T-cell (primary cell): ENCODE measurements at places on chromosomes 7 and 10.

DNA sequence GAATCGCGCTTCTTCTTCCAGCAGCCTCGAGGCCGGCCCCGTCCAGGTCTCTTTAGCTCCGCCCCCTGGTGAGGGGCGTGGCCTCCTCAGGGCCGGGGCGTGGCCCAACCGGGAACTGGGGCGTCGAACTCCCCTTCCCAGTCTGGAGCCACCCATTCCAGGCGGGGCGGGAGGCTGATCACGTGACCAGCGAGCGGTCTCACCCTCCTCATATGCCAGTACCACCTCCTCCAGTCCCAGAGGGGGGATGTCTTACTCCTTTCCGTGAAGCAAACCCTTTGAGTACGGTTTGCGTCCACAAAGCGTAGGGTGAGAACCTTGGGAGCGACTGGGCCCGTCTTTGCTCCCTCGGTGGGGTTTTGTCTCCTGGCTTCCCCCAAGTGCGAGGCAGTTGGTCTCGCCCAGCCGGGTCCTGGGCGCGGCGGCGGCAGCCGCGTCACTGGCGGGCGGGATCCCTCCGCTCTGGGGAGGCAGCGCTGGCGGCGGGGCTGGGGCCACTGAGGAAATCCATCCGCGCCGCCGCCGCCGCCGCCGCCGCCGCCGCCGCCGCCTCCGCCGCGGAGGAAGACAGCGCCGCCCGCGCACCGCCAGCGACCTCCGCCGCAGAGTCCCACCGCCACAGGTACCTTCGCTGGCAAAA, at the start of gene GNB2:
GNB2 (plus strand) TSS at position 439 of the 640 bp plus-strand sequence. CDS start 2,526 bp downstream, outside the sequence.
- peak; percentile 92 for DNase-seq

GRCh38 chr7:25877802-25878789, 273.9 kb upstream of the NFE2L3 start:
- no peak for DNase-seq

GRCh38 chr10:133324857-133325260, 11.8 kb downstream of the CALY start:
- no peak for DNase-seq

- DNase-seq = no peak
Observed at GRCh38 chr7:73997056-73997455, 30.9 kb upstream of the ELN start.

- no peak for DNase-seq
Observed at GRCh38 chr10:70283445-70284399, at the start of gene NPFFR1. NPFFR1 (minus strand) TSS chr10:70284004; CDS start chr10:70283676, 328 bp downstream.

DNA sequence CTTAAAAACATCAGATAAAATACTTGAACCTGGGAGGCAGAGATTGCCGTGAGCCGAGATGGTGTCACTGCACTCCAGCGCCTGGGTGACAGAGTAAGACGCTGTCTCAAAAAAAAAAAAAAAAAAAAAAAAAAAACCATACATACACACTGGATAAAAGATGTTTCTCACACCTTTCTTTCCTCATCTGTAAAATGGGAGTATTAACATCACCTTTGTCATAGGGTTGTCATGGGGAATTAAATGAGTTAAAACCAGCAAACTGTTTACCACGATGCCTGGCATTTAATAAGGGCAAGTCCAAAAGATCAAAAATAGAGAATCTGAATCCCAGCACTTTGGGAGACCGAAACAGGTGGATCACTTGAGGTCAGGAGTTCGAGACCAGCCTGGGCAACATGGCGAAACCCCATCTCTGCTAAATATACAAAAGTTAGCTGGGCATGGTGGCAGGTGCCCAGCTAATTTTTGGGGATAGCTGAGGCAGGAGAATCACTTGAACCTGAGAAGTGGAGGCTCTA, 12.9 kb downstream of the LRRC20 start:
- no peak for DNase-seq

DNA sequence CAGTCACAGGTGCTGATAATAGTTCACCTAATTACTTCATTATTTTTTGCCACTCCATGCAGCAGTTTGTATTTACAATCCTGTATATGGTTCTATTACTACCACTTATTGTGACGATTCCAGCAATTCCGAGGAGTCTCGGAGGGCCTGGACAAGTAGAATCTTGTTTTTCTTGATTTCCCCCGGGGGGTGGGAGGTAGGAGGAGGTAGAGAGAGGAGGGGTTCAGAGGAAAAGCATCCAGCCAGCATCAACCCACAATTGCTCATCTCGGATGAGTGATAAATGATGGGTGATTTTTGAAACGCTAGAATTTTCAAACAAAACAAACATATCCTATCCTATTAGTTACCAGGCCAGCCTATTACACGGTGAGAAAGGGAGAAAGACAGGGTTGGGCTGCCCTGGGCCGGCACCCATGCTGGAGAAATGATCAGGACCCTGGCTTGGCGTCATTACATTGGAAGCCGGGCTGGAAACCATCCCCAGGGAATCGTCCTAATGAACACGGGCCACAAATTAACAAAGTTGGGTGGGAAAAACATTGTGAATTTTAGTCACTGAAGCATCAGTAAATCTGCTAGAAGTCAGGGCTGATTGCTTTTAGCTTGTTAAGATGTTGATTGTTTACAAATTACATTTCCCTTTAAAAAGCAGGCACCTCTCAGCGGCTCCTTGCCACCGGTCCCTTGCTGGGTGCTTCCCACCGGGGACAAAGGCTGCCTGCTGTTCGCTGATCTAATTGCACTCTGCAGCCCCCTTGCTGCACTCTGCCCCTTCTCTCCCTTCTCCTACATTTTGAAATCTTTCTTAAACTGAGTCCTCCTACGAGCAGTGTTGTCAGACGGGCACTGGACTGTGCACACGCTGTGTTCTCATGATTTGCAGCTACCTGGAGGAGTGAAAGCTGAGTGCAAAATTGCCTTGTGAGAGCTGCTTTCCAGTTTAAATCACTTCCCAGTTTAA, 95.5 kb downstream of the FAM204A start:
- no peak for DNase-seq

DNA sequence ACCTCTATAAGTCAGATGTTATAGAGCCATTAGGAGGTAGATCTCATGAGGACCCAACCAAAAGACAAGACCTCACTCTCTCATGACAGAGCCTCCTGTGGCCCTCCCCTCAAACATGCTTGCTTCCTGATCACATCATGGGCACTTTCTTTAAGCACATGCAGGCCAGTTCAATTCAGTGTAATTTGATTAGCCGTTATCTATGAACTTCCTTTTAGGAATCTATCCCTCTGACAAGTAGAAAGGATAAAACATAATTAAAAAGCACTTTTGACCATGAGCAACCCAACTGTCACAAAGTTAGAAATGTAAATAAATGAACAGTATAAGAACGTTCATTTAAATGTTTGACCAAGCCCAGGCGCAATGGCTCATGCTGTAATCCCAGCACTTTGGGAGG, 27.7 kb upstream of the TMEM254 start:
- no peak for DNase-seq

DNA sequence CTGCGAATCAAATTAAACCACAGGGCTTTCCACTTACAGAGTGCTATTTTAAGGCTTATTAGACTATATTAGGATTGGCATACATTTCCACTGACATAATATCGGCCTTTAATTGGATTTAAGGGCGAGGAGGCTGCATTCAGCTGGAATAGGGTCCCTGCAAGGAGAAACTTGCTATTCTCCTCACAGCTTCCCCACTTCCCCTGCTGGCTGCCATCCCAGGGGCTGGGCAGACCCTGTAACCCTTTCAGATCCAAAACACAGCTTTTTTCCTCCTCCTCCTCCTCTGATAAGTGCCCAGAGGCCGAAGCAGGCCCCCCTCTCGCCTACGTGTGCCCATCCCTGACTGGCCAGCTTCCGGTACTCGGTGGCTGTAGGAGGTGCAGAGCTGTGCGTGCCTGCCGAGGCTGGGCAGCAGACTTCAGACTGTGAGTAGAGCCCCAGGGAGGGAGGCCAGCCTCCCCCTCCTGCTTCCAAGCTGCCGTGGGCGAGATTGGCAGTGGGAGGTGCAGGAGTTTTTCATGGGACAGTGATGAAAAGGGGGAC, 224.2 kb downstream of the PLXNA4 start:
- DNase-seq = no peak
